ENCODE measurements at places on chromosomes 7 and 10. TPM values are rescaled to one million over a fixed set of nuclear protein-coding genes. Genes with fewer than 3 reads are reported as not detected.

DNA sequence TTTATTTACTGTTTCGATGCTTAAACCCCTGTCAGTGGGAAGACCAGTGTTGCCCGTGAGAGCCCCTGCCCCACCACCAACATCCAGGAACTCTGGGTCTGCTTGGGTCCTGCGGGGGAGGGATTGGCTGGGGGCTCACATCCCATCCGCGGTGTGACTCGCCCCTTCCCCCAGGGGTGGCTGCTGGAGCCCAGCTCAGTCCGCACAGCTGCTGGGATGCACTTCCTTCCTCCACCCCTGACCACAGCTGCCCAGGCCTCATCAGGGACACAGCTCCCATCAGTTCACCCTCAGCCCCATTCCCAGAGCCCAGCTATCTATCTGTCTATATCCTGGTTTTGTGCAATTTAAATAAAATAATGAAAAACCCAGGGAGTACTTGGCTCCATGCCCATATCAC is 54.5 kb downstream of the JAKMIP3 start:
- no peak for DNase-seq

DNA sequence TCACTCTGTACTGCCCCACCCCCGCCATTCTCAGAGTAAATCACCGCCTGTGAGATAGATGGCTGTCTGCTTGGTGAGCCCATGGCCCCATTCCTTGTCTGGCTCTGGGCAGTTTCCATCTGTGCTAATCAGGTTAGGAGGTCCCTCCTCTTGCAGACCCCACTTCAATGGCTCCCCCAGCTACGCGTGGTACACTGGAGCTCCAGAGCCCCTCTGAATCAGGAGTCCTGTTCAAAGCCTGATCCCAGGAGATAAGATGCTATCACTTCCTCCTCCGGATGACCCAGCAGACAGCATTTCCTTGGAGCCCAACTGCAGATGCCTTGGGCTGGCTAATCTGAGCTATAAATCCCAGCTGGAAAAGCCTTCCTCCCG is 122.3 kb downstream of the SH3PXD2A start:
- DNase-seq: no peak

DNA sequence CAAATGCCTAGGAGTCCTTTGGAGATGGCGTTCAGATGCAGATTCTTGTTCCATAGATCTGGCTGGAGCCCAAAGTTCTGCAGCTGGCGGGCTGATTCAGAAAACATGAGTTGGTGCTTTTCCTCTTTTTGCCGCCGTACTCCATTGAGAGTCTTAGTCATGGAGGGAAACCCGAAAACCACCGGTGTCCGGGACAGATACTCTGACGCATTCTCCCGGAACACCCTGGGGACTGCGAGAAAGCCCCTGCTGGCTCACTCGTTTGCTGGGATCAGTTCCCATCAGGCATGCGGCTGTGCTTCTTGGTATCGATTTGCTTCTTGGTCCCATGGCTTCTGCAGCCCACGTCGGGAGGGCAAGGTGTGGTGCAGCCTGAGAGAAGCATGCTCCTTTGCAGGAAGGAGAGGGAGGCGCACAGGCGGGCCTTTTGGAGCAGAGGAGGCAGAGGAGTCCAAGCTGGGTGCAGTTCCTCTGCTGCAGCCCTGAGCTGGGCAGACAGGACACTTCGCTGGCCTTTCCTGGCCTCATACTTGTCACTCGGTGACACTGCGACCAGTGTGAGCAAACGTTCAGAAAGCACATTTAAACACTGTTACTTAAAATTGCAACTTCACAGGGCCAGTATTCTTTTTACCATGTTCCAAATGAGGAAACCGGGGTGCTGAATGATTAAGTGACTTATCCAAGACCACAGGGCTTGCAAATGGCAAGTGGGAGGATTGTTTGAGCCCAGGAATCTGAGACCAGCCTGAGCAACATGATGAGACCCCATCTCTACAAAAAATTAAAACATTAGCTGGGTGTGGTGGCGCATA is 30.6 kb upstream of the PFKFB3 start:
- DNase-seq: no peak

The ANKRD7 gene
- 3.2 TPM for polyA plus RNA-seq

GRCh38 chr10:75283671-75284470 is 48.1 kb upstream of the COMTD1 start:
- peak; percentile 93 for DNase-seq

The MYPN gene
- 0.05 TPM for polyA plus RNA-seq

DNA sequence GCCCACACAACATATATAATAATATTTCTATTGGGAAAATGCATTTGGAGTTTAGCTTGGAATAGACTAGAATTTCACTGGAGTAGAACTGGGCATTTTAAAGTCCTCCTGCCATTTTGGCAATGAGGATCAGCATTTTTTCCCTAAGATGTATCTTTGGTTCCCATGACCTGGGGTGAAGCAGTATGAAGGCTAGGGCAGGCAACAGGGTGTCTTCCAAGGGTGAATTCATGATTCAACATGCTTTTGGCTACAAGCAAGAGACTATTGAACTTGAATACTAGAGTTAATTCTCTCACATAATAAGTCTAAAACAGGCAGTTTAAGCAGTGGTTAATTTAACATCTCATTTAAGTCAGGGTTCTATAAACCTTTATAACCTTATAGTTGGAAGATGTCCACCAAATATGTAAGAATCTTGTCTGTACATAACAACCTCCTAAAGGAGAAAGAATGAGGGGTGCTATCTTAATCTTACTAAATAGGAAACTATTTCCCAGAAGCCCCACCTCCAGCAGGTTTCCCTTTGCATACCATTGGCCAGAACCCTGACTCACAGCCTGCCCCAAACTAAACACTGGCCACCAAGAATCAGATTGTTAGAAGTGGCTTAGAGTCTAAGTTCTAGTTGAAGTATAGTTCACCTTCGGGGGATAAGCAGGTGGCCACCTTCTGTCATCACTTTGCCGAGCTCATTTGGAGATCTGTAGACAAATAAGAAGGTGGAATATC is 96.0 kb upstream of the PRPS1L1 start:
- no peak for DNase-seq

GRCh38 chr10:36515319-36515718 is 610.1 kb upstream of the ANKRD30A start:
- peak; percentile 37 for DNase-seq

DNA sequence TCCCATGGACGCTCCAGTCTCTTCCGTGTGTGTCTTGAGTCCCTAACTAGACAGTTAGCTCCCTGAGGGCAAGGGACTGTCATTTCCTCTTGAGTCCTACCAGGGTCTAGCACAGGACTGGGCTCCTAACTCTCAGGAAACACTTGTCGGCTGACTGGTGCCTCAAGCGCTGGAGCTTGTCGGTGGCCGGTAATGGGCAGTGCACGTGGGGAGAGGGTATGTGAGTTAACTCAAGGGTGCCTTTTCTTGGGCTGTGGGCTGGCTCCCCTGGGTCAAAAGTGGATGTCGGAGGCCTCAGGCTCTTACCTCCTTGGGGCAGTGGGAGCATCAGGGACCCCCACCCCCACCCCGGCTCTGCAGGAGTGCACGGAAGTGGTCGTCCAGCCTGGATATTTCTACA is 32.9 kb downstream of the ZNF775 start:
- DNase-seq: no peak

DNA sequence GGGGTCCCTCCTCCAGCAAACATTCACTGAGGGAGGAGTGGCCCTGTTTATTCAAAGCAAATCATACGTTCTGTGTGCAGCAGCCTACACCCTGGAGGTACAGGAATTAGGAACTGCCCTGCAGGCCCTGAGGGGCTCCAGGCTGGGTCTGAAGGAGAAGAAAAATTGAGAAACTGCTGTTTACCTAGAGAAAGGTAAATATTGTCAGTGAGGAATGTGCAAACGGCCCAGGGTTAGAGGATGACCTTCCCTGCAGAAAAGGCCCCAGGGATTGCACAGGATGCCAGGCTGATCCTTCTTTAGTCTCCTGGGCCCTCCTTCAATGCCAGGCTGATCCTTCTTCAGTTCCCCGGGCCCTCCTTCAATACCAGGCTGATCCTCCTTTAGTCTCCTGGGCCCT is 5.7 kb downstream of the CALML5 start:
- no peak for DNase-seq

- no peak for DNase-seq
Measured at GRCh38 chr7:136049818-136050461, 72.8 kb upstream of the MTPN start.

Measured in renal pelvis (tissue), 12 donors.